ENCODE measurements at places on chromosomes 2 and 18. TPM values are rescaled to one million over a fixed set of nuclear protein-coding genes. Genes with fewer than 3 reads are reported as not detected.

REG3A gene
- total RNA-seq = not detected

ACTG2 gene
- total RNA-seq = not detected

RBBP8 gene
- 23.8 TPM for total RNA-seq

RUFY4 gene
- total RNA-seq = not detected

MLPH gene
- total RNA-seq = 318 TPM
